ENCODE measurements at places on chromosomes 6 and 20.

DNA sequence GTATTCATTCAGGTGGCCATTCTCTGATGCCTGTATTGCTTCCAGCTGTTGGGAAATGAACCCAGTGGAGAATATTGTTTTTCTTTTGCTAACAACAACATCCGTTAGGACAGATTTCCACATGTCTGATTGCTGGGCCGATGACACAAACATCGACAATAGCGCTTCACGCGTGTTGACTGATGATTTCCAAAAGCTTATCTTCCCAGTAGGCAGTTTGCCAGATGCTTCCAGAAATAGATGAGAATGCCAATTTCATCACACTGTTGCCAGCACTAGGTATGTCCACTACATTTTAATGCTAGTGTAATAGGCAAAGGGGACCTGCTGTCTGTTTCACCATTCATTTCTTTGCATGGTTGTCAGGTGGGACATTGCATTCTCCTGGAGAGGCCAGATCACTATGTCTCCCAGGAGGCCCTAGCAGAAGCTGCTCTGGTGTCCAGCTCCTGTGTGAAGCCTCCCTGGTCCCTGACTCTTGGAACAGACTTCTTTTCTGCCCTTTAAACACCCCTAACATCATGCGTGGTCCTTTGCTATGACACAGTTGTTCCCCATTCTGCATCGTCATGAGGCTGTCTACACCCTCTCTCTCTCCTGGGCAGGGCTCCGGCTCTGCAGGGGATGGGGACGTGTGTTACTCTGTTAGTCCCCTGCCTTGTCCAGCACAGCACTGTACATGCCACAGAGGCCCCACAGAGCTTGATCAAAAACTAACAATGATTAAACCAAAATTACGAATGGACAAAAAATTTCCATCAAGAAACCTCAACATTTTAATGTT, 181.6 kb downstream of the CDH26 start:
- no peak for DNase-seq

GRCh38 chr6:19446570-19446969, 390.6 kb upstream of the ID4 start:
- no peak for DNase-seq

GRCh38 chr6:134510920-134511319, 193.0 kb upstream of the SGK1 start:
- DNase-seq, result no peak

- DNase-seq, result no peak
Measured at GRCh38 chr20:14383335-14383734, 45.9 kb upstream of the FLRT3 start.

GRCh38 chr6:3473773-3474172, 16.9 kb upstream of the SLC22A23 start:
- DNase-seq, result peak; percentile 32

DNA sequence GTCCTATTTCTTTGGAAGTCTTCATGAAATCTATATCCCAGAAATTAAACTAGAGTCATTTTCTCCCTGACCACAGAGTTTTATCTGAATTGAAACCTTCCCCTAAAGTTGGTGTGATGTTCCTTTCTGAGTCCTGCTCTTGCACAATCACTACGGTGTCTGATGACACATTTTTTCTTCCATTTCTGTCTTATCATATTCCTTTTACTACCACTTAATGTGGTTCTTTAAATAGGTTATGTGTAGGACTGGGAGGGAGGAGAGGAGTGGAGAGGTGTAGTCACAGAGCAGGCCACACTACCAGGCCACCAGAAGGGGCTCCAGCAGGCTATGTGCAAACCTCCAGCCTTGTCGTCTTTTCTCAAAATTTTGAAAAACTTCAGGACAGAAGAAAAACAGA, 39.7 kb upstream of the ATXN1 start:
- peak; percentile 63 for DNase-seq

DNA sequence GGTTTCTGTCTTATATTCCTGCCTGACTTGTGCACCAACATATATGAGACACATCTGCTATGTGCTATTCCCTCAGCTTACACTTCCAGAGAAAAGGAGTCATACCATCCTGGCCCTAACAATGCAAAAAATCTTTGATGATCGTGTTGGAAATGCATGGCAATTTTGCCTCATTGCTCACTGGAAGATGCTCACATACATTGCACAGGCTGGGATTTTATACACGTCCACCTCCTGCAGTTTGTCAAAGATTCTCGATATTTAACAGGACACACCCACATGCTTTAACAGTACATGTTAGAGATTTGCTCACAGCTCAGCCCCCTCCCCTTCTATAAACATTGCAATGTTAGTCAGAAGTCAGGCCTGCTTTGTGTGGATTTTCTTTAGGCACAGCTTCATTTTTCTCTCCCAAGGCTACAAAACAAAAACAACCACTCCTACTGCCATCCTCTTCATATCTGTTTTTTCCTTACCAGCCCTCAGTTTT, 66.1 kb downstream of the ADGB start:
- DNase-seq, result no peak

GRCh38 chr6:104595311-104595820, 264.4 kb downstream of the HACE1 start:
- peak; percentile 82 for DNase-seq
